ENCODE measurements at places on chromosomes 6 and 20. TPM values are rescaled to one million over a fixed set of nuclear protein-coding genes. Genes with fewer than 3 reads are reported as not detected.

DNA sequence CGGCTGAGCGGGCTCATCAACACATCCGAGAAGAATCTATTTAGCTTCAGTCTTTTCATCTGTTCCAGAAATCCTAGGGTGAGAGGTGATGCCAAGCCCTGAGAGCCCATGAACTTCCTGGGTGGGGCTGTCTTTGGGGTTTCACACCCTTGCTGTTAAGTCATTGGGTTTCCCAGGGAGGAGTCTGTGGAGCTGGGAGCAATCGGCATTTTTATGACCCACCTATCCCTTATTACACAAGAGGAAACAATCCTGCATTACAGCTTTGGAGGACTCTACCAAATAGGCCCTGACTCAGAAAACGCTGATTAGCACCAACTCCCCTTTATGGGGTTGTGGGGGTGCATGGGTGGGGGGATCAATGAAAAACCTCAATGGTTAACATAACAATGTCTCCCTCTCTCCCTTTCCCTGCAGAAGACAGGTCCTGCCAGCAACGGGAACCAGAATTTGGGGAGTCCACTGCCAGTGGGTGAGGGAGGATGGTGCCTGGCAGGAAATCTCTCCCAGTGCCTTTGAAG lies 46.3 kb downstream of the EZR start:
- no peak for DNase-seq

- DNase-seq, result no peak
Measured at GRCh38 chr6:126064748-126065401, 78.5 kb downstream of the TRMT11 start.

RAB44 gene
- total RNA-seq, result not detected

PPIL6 gene
- total RNA-seq, result 1.8 TPM

GRCh38 chr6:81838724-81839426 lies 86.4 kb upstream of the TENT5A start:
- DNase-seq, result no peak

DNA sequence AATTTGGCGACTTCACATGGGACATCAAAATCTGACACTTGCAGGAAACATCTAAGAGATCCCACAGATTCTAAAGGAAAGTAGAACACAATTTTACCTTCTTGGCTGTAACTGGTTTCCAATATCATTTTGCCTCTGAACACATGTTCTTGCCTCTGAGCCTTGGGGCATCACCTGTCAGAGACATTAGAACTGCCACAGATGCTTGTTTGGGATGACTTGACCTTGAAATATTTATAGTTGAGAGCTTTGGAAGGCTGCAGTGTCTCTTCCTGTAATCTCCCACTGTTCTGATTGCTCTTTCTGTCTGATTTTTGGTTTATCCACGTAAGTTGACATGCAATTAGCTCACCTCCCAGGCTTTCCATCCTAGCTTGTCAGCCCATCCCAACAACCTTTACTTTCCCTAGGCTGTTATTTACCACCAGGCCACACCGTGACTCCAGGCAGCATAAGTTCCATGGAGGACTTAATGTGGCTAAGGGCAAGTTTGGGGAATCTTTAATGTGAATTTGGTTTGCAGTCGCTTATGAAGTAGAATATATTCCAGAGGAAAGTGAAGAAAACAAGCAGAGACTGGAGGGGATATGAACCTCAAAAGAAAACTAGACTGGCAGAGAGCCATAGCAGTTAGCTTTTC lies 256.5 kb upstream of the RIN2 start:
- no peak for DNase-seq

- no peak for DNase-seq
Measured at GRCh38 chr6:66390393-66390792, 683.4 kb upstream of the EYS start.

GRCh38 chr20:54189630-54190029 lies 15.8 kb upstream of the CYP24A1 start:
- no peak for DNase-seq

- no peak for DNase-seq
Measured at GRCh38 chr6:105985098-105985815, 100.9 kb upstream of the PRDM1 start.

ADA gene
- 7.2 TPM for total RNA-seq

PRDM13 gene
- not detected for total RNA-seq

DNA sequence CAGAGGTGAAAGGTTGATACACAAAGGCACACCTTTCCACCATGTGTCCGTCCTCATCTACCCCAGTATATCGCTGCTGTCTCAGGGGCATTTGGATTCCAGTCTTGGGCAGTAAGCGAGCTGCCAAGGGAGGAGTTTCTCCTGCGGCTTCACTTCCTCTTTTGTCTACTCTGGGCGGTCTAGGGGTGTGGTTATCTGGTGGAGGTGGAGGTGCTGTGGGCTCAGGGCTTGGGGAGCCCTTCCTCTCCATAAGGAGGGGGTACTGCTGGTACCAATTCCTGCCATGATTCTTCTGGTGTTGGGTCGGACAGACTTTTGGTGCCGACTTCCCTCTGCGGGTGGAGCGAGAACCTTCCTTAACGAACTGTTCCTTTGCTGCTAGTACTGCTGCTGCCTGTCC lies 31.9 kb upstream of the FABP7 start:
- DNase-seq, result no peak

- no peak for DNase-seq
Measured at GRCh38 chr20:58436868-58437645, 48.0 kb downstream of the VAPB start.

- DNase-seq, result no peak
Measured at GRCh38 chr6:40900791-40901190, 138.2 kb downstream of the UNC5CL start.

BTN3A1 gene
- total RNA-seq, result 56.7 TPM

DNA sequence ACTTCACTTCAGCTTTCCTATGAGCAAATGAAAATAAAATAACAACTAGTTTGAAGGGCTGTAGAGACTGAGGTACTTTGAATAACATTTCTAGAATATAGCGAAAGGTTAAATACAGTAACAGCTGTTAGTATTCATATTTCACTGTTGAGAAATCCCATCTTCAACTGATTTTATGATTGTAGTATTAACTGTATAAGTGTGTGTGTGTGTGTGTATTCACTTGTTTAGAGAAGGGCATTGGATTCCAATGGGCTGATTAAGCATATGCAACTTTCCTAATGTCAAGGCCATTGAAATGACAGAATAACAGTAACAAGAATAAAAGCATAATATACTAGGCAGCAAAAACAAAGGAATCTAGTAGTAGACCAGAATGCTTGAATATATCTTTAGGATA lies 957.5 kb upstream of the EPHA7 start:
- DNase-seq, result no peak
